NCI-H187 (cell line): ENCODE measurements at places on chromosomes 1 and 21.

DNA sequence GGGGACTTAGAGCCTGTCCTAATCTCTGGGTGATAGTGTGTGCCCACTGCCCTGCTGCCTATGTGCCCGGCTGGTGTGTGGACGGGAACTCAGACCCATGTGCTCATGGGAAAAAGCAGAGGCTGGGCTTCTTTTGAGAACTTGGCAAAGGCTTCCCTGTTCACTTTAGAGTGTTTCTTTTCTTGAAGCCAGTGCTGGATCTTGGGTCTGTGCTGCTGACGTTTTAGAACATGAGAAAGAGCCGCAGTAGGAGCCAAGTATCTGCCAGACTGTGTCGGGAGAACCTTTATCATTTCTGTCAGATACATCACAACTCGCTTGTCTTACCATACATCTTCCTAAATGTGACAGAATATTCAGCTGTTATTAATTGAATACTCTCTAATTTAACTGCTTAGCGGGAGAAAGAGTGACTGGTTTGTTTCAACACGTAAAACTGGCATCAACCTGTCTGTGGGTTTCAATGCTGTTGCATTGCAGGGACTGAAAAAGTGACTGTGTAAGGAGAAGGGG lies 195.2 kb downstream of the PBX1 start:
- DNase-seq: no peak

GRCh38 chr1:11730429-11730891 lies 5.5 kb upstream of the AGTRAP start:
- DNase-seq: no peak

DNA sequence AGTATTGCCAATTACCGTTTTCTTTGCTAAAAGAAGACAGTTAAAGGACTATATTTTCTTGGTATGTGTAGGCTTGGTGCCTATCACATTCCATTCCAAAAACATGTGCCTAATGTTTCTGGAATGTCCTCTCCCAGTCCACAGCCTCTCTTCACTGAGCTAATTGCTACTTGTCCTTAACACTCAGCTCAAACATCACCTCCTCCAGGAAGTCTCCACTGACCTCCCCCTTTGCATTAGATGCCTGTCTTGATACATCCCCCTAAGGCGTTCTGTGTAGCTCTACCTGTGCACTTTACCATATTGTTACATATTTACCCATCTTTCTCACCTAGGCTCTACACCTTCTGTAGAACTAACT lies 195.6 kb upstream of the CAMK1G start:
- no peak for DNase-seq

DNA sequence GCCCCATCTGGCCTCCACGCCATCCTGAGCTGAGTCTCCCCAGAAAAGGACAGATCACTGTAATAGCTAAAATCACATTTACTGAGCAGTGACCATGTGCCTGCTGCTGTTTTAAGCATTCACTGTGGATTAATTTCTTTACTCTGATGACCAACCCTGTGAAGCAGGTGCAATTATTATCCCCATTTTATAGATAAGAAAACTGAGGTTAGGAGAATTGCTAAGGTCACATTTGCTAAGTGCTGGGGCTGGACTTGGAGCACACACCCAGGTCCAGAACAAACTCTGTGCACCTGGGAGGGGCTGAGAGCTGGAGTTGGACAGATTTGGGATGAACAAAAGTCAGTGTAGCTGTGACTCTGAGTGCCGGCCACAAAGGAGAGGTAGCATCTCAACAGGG lies 58.0 kb downstream of the SDC3 start:
- no peak for DNase-seq
